ENCODE measurements at places on chromosomes 11 and 22. TPM values are rescaled to one million over a fixed set of nuclear protein-coding genes. Genes with fewer than 3 reads are reported as not detected.
A peak's percentile ranks its signal among the peaks of the same experiment; 100 is the strongest.

GRCh38 chr11:80365980-80366379 lies 925.1 kb upstream of the TENM4 start:
- DNase-seq: no peak

DNA sequence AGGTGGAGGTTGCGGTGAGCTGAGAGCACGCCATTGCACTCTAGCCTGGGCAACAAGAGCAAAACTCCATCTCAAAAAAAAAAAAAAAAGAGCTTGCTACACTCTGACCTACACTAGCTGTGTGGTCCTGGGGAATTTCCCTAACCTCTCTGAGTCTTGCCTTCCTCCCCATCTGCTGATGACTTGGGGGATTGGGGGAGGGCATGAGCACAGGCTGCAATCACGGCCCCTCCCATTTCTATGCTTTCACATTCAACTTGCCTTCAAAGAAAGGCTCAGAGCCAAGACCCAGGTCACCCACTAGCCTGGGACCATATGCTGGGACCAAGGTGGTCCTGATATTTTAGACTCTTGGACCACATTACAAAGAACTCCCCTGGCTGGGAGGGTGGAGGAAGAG lies 39.8 kb upstream of the TEF start:
- DNase-seq: no peak

DNA sequence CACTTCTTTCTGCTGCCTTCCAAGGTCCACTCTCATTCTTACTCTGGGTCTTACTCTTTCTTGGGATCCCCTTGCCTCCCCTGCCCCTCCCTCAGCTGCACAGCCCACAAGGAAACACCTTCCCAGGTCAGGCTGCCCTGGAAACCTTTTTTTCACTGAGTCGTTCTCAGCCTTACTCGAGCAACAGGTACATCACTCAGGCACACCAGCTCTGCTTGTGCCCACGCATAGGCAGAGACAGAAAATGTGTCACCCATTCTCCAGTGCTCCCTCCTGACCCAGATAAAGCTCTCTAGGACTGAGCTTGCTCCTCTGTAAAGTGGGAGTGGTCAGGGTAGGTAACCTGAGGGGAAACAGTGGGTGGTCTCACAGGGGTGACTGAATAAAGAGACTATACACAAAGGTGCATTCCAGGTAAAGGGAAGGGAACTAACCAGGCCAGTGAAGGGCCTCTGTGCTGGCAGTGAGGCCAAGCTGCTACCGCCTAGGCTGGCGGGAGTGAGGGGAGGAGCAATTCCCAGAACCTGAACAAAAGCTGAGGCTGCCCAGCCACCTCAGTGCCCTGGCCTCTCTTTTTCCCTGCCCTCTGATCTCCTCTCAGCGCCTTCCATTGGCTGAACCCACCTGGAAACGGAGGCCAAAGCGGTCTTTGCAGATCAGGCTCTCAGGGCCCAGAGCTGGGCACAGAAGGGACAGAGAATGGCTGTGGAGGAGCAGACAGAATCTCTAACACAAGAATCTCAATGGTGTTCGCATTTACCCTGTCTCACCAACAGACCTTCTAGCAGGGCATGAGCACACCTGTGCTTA lies 15.9 kb downstream of the PRG3 start:
- DNase-seq: no peak

- peak; percentile 97 for DNase-seq
Observed at GRCh38 chr11:75399344-75400145, at the start of gene RPS3. TSS of gene RPS3 (plus strand) at chr11:75399518. CDS start at chr11:75399548, 30 bp downstream.

DNA sequence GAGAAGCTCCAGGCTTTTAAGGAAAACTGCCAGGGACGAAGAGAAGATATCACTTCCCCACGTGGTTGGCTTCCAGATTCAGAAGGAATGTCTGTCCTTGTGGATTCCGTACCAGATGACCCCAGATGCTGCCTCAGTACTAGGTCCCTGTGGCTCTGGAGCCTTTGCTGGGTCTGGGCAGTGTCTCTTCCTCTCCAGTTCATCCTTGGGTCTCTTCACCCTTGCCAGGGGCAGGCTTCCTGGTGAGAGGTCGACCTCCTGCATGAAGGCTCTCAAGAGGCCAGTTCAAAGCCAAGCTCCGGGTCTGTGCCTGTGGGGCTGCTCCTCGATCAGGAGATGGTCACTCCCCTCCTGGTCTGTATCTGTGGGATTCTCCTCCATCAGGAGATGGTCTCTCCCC lies 74.7 kb upstream of the B3GAT1 start:
- no peak for DNase-seq

DNA sequence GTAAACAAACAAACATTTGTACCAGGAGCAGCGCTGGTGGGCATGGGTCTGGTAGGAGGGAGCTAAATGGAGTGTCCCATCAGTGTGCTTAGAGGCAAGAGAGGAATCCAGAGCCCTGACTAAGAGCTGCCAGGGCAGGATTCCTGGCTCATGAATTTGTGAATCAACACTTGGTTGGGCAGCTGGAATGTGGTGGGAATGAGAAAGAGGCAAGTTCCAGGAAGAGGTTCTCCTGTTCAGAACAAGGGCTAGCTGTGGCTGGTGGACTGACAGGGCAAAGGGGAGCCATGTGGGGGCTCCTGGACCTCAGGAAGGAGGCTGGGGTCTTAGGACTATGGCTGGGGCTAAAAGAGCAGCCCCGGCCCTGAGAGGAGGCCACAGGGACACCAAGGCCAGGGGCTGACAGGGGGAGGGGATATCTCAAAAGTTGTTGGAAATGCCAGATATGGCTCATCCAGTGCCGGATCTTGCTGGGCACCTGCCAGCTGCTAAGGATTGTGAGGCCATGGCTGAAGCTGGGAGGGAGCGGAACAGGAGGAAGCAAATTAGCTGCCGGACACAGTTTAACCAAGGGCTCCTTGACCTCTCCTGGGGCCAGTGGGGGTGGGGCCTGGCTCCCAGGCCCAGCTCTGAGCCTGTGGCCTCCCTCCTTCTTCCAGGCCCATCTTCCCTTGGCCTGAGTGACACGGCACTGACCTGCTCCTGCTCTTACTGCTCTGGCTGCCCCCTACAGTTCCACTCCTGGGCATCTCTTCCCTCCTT lies 14.6 kb upstream of the P2RY6 start:
- DNase-seq: no peak

DNA sequence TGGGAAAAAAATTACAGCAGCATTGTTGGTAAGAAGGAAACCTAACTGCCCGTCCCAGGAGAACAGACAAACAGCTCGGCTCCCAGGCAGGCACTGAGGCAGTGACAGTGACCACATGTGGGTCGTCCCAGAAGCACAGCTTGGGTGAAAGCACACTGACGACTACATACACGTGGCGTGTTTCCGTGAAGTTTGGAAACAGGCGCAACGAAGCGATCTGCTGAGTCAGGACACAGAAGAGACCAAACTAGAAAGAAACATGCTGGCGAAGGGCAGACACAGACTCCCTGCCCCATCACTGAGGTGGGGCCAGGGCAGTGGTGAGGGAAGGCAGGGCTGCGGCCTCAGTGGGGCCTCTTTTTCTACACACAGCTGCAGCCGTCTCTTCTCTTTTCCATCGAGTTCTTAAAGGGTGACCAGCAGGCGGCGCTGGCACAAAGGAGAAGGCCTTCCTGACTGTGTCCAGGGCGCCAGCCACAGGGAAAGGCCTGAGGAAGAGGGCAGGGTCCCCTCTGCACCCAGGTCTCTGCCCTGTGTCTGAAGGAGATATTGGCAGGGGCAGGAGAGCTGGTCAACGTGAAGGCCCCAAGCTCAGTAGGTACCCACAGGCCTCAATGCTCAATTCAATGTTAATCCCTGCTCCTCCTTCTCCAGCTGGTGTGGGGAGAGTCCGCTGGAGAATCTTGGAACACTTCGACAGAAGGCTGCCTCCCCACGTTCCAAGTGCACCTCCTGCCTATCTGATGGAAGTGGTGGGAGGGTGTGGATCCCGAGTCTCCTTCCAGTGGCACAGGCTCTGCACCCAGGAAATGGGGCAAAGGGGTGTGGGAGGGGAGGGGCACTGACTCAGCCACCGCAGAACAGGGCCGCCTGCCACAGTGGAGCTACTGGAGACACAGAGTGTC lies 19.9 kb downstream of the CARS1 start:
- peak; percentile 77 for DNase-seq

- no peak for DNase-seq
Observed at GRCh38 chr11:27635567-27636037, 64.7 kb downstream of the BDNF start.

GRCh38 chr11:67372993-67373647 lies at the start of gene CLCF1:
TSS of gene CLCF1 (minus strand) at chr11:67373598. CDS start at chr11:67373539, 59 bp downstream.
- DNase-seq: peak; percentile 93

DNA sequence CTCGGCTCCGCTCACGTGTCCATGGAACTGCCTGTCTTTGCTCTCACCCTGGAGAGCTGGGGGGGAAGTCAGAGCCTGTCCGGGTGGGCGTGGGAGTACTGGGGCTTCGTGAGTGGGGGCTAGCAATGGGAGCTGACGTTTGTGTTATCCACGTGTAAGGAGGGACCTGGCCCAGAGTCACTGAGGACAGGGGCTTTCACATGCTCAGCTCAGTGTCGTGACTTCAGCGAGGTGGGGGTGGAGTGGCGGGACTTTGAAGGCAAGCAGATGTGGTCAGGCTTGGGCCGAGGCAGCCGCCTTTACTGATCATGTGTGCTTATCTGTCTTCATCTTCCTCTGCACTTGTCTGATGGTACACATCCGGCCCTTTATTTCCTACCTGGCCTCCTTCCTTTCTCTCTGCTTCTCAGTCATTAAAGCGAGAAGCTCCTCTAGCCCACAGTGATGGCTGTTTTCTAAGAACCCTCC lies 113.1 kb upstream of the NNMT start:
- DNase-seq: no peak

GRCh38 chr11:14327116-14327515 lies 31.9 kb downstream of the RRAS2 start:
- no peak for DNase-seq

- peak; percentile 85 for DNase-seq
Observed at GRCh38 chr11:78168539-78169477, 19.6 kb downstream of the KCTD21 start.

DNA sequence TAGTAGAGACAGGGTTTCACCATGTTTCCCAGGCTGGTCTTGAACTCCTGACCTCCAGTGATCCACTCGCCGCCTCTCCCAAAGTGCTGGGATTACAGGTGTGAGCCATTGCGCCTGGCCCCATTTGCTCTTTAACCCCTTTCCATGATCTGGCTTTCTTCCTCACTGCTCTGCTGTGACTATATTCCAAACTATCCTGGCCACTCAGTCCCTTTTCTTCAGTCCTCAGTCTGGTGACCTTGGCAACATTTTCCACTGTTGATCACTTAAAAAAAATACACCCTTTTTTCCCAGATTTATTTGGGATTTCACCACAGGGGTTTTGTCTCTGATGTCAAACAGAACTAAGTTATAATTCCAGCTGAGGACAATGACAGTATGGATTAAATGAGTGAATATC lies 24.5 kb downstream of the MMP20 start:
- DNase-seq: no peak

DNA sequence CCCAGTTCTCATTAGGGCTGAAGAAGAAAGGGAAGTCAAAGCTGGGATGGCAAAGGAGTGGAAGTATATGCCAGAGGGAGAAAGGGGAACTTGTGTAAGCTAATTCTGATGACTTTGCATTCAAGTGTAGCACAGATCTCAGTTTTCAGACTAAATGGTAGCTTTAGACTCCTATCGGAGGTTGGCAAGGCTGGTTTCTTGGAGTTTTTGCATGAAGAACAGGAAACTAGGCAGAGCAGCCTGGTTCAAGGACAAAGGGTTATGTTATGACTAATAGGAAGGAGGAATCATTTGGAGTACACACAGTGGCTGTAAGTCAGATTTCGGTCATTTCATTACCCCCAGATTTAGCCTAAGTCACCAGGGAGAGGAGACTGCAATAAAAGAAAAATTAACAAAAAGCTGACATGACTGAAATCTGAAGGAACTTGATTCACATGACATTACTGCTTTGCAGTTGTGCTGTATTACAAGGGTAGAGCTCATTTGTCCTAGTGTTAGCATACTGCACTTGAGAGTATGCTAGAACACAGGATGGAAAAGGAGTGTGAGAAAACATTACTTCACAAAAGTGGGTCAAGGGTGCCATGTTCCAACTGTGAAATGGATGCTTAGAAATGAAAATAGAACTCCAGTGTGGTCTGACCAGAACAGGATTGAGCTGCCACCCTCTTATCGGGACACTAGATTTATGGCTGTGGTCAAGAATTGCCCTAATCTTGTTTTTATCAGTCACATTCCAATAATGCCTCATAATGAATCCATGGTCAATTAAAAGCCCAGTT lies 23.6 kb downstream of the ADM start:
- DNase-seq: no peak

DNA sequence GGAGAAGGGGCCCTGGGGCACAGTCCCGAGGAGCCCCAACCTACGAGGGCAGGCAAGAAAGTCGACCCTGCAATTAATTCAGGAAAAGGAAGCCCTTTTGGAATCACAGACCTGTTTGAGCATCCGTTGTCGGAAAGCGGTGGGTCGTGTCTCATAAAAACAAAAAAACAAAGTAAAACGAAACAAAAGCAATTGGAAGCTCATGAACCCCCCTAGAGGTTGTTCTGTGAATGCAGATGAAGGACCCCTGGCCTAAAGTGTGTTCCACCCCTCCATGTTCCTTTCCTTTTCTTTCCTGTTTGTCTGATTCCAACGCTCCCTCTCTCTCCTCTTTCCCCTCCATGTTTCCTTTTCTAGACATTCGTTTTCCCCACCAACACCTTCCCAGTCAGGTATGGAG lies 203.7 kb downstream of the GRIK4 start:
- peak; percentile 50 for DNase-seq

- DNase-seq: no peak
Observed at GRCh38 chr22:50399751-50400331, 56.7 kb downstream of the PPP6R2 start.

DNA sequence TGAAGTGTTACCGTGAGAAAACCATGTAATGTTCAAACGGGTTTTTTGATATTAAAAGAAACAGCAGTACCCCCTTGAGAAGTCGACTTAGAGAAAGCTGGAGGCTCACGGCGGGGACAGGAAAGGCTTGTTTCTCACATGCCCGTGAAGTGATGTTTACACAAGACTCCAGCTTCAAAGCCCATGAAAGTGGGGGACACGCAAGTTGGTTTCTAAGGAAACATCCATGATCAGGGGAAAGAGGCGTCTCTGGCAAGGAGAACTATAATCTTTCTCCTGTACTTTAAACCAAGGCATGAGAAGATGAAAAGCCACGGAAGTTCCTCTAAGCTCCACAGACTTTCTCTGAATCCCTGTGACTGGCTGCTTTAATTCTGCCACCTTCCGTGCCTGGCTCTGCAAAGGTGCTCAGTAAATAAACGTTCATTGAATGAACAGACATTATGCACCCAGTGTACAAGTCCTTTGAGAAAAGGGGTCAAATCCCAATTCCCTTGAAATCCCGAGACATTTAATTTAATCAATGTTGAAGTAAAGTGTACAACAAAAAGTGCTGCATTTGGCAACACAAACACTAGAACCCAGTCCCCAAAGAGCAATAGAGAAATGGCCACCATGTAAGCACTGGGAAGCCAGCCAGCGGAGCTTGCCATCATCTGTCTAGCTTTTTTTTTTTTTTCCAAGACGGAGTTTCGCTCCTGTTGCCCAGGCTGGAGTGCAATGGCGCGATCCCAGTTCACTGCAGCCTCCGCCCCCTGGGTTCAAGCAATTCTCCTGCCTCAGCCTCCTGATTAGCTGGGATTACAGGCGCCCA lies 58.7 kb downstream of the AHNAK start:
- peak; percentile 92 for DNase-seq

TSPAN32 gene
- total RNA-seq: 7.6 TPM

C1QTNF5 gene
- 28.6 TPM for total RNA-seq

CPT1A gene
- 19.4 TPM for total RNA-seq

AIFM3 gene
- total RNA-seq: 7.5 TPM

MRGPRE gene
- total RNA-seq: 0.18 TPM

KRTAP5-1 gene
- not detected for total RNA-seq

CHRDL2 gene
- total RNA-seq: 5.9 TPM

OR2AT4 gene
- total RNA-seq: not detected

OR8B3 gene
- total RNA-seq: not detected

OR5B21 gene
- not detected for total RNA-seq

OR8G5 gene
- 0.34 TPM for total RNA-seq

CBLIF gene
- total RNA-seq: not detected
